ENCODE measurements at places on chromosomes 16 and 17.
A peak's percentile ranks its signal among the peaks of the same experiment; 100 is the strongest.

- DNase-seq, result no peak
Observed at GRCh38 chr17:58329035-58329809, 627 bp upstream of the TSPOAP1 start.

DNA sequence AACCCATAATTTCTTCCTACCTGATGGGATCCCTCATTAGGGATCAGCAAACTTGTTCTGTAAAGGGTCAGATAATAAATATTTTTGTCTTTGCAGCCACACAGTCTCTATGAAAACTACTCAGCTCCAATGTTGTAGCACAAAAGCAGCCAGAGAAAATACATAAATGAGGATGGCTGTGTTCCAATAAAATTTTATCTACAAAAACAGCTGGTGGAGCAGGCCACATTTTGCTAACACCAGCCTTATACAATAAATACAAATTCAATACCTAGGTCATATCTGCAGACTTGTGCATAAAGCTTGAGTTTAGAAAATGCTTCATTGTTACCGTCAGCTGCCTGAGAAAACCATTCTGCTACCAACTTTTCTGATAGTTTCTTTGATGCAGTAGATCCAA, 38.4 kb upstream of the INTS2 start:
- no peak for DNase-seq

DNA sequence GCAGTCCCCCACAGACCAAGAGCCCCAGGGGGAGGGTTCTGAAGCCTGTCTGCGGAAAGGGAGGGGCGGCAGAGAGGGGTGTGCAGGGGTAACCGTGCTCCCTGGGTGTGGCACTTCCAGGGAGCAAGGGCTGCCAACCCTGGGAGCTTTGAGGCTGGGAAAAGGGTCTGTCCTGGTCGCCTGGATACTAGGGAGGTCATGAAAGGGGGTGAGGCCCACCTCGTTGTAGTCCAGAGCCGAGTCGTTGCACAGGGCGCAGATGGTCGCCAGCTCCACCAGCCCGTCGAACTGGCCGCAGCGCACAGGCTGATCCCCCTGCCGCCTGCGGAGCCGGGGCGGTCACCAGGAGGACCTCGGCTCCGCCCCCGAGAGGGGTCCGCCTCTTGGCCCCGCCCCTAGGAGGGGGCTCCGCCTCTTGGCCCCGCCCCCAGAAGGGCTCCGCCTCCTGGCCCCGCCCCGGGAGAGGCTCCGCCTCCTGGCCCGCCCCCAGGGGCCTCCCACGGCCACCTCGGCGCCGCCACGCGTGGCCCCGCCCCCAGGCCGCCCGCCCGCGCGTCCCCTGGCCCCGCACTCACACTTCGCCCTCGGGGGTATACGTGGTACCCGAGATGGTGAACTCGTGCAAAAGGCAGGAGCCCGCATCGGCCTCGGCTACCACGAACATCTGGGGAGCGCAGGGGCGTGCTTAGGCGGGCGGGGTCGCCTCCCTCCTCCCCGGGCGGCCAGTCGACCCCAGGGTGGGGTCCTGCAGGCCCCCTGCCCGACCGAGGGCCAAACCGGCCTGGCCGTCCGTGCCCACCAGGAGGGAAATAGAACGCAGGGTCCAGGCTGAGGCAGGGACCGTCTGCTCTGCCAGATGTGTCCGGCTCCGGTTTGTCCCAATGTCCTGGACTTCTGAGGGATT, 19.5 kb downstream of the ATP2A3 start:
- DNase-seq, result no peak

DNA sequence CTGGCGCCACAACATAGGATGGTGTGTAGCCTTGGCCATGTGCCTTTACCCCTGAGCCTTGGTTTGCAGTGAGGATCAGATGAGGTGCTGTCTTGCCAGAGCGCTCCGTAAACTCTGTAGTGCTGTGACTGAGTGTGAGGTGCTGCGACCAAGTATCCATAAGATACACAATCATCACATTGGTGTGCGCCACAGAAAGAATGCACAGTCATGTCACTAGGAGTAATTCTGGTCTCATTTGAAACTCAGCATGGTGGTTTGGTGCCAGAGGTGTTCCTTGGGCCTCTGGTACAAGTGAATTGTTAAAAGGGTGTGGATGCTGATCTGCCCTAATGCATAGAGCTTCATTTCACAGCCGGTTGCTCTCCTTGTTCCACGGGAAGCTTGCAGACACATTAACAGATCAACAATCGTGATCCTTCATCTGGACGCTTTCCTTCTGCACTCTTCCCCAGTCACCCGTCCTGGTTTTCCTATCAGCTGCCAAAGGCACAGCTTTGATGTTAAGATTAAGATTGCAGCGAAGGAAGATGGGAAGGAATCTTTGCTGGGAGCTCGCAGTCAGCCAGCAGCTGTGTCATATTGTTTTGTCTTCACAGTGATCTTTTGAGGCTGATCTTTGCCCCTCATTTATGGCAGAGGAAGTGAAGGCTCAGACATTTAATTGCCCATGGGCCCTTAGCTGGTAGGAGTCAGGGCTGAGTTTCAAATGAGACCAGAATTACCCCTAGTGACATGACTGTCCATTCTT, 79.1 kb downstream of the KSR1 start:
- DNase-seq, result no peak

- DNase-seq, result peak; percentile 9
Observed at GRCh38 chr16:46629331-46630219, 8.4 kb upstream of the SHCBP1 start.

- DNase-seq, result no peak
Observed at GRCh38 chr16:89437251-89437987, 52.9 kb downstream of the ANKRD11 start.

DNA sequence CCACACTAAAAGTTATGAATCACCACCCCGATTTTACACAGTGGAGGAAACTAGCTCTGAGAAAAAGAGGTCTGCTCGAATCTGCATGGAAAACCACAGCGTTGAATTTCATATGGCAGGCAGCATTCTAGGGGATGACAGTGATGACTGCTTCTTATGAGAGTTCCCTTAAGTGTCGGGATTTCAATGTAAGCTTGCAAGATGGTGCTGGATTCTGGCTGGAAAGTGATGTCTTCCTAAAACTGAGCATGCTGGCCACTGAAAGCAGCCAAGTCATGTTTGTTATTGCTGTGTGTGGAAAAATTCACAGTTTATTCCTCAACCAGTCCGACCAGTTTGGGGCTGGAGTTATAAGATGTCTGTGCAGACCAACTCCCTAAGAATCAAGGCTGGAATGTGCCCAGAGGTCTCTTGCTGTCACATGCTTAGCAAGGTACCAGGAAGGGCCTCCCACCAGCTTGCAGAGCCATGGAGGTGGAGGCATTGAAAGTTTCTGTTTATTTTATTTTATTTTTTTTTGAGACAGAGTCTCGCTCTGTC, 37.2 kb upstream of the GAN start:
- DNase-seq, result no peak

GRCh38 chr16:65059406-65059980, 62.4 kb downstream of the CDH11 start:
- DNase-seq, result no peak

GRCh38 chr16:69712277-69712676, 14.1 kb downstream of the NQO1 start:
- DNase-seq, result no peak

DNA sequence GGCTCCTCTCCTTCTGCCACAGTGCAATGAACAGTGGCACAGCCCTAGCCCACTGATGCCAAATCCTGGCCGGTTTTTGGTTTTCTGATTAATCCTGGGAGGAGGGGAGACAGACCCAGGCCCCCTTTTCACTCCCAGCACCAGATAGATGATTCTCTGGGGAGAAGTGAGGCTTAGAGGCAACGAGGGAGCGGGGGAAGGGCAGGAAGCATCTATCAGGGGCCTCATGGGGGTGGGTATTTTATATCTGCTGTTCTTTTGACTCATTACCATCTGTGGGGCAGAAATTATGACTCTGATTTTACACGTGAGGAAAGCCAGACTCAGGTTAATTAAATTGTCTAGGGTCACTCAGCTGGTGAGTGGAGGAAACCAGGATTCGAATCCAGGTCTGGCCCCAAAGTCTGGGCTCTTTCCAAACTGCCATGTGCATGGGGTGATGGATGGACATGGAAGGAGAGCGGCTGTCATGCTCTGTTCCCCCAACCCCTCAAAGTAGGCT, 79.4 kb downstream of the MRM1 start:
- no peak for DNase-seq

DNA sequence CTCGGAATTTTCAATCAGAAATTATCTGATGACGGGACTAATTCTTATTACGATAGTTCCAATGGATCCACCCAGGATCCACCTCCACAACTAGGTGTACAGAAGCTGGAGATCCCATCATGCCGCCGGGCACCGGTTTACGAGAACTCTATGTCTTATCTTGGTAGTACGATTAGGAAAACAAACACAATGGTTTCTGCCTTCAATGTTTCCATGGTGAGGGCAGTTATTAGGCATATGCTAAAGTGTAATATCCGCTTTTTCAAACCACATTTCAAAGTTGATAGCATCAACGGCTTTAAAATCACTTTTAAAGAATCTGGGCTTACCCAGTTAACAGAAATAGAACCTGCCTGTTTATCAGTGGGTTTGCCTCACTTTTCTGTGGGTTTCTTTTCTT, 705.7 kb downstream of the MAF start:
- no peak for DNase-seq

DNA sequence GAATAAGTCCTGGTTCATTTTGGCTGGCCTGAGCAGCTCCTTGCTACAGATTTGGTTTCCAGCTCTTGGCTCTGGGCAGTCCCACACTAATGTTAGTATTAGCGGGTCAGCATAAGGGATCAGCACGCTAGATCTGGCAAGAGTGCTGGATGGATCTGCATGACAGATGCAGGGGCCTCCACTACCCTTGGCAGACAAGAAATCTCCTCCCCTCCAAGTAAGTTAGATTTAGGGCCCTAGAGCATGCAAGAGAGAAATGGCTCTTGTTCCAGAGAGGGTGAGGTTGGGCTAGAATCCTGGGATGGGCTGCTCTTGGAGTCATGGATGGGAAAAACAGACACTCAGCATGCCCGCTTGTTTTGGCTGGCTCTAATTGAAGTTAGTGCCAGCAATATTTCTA, 414.3 kb downstream of the RBFOX1 start:
- DNase-seq, result no peak

GRCh38 chr16:728131-728889, 1.4 kb downstream of the HAGHL start:
- peak; percentile 80 for DNase-seq

- no peak for DNase-seq
Observed at GRCh38 chr16:87420026-87421002, 28.2 kb downstream of the MAP1LC3B start.

DNA sequence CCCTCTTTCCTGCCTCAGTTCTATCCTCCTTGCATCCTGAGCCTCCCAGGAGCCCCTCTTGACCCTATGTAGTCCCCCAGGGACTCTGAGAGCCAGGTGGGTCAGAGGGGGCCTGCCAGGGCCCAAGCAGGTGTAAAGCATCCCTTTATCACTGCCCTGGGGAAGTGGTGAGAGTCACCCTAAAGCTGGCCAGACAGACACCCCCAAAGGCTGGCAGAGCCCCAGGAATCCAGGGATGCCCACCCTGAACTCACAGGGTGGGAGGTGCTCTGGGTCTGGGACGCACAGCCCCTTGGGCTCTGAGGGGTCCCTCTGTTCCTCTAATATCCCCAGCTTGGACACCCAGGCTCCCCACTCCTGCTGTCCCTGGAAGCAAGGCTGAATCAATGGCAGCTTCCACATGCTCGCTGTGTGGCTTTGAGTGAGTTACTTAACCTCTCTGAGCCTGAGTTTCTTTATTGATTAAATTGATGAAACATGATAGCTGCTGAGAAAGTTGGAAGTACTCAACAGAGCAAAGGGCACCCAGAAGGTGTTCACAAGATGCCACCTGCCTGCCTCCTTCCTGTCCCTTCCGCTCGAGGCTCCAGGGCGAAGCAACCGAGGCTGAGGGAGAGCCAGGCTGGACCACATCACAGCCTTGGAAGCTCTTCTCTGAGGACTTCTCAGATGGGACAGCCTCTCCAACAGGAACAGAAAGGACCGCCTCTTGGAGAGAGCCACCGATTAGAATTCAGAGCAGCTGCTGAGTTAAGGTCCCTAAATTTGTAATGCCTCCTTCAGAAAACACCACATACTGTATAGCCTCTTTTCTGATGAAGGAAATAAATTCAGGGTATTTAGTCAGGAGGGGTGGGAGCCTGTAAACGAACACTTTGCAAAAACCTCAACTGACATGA, 67.1 kb upstream of the DOC2B start:
- no peak for DNase-seq

DNA sequence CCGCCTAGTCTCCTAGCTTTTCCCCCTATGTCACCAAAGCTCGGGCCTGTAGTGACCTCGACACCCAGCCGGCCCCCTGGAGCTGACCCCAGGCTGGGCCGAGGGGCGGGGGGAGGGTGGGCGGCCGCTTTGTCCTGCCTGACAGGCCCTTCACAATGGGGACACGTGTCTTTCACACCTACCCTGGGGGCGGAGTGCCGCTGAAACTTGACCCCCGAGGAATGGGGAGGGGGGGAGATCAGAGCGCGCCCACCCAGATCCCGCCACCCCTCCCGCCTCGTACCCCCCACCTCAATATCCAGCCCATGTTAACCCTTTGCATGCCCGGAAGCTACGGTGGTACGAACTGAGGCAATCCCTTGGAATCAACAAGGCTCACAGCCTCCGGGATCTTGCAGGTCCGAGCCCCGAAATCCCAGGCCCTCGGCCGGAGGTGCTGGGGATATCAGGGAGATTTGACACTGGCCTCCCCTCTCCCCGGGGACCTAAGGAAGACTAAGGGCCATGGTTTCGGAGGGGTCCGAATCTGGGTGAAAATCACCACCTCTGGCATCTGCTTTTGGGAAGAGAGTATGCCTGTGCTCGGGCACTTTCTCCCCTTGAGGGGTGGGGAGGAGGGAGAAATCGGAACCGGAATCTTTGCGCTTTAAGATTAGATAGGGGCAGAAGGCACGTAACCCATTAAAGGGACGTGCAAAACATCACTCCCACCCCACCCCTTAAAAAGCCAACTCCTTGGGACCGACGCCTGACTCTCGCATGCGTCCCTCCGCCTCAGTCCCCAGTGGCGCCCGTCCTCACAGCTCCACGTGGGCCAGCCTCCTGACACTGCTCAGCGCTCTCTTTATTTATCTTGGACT, 2.6 kb downstream of the NOG start:
- no peak for DNase-seq

GRCh38 chr16:75048054-75048453, 49.2 kb downstream of the ZNRF1 start:
- DNase-seq, result no peak

- no peak for DNase-seq
Observed at GRCh38 chr17:35666967-35667532, 64.4 kb upstream of the RASL10B start.

GRCh38 chr16:86406056-86406455, 104.3 kb upstream of the FOXF1 start:
- no peak for DNase-seq

DNA sequence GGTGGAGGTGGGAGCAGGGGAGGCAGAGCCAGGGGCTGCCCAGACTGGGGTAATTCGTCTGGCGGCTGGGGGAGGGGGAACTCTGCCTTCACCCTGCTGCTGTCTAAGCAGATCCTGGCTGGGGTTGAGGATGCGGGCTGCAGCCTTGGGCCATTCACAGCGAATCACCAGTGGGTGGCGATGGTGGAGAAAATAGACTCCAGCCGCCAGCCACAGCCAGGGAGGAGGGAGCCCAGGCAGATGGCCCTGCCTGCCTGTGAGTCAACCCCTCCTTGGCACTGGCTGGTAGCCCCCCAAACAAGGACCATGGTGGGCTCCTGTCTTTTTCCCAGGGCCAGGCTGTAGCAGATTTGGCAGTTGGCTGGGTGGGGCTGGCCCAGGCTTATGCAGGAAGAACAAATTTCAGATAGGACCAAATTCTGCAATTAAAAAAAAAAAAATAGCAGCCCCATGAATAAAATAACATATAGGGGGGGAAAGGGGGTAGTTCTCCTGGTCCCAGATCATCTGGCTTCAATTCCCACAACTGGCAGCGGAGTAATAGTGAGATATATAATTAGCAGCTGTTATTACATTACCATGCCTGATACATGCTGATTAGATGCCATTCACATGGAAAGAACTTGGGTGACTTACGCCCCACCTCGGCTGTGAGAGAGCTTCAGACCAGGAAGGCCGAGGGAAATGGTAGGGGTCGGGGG, 41.5 kb upstream of the CDH5 start:
- no peak for DNase-seq

Measured in RCC 7860 (cell line).